Activated CD8-positive, alpha-beta memory T cell treated with anti-CD3 and anti-CD28 coated beads for 4 hours (primary cell): ENCODE measurements at places on chromosomes 7 and 10.

DNA sequence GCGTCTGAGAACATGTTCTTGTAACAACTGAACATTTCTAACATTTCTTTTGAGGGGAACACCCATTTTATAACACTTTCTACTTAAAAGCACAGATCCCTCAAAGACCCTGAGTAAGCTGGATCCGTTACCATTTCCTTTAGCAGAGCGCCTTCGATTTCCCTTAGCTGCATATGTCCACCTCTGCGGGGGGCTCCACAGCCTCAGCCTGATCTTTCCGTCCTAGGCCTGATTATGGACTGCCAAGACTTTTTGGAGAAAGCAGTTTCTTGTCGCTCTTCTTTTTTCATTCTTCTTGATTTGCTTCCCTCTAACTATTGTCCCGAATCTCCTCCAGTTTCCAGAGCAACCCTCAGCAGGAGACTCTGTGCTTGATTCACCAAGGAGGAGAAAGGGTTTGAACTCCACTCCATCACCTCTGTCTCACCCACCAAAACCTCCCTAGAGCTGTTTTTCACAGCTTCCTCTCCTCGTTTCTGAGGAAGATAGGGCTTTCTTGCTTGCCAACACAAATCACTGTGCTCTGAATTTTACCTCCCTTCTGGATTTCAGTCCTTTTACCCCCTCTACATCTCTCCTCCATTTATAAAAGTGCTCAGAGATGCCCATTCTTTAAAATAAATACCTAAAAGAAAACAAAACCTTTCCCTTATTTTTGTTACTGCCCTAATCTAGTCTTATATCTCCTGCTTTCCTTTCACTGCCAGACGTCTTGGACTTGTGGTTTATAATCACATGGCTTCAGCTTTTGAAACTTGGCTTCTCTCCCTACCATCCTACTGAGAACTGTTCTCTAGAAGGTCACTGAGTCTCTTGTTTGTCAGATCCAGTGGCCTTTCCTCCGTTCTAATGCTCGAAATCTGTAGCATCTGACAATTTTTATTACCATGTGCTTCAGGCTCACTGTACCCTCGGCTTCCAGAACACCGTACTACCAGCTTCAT, 30.5 kb upstream of the ZRANB1 start:
- no peak for DNase-seq

GRCh38 chr10:17075533-17076359, 53.9 kb downstream of the CUBN start:
- DNase-seq: no peak

DNA sequence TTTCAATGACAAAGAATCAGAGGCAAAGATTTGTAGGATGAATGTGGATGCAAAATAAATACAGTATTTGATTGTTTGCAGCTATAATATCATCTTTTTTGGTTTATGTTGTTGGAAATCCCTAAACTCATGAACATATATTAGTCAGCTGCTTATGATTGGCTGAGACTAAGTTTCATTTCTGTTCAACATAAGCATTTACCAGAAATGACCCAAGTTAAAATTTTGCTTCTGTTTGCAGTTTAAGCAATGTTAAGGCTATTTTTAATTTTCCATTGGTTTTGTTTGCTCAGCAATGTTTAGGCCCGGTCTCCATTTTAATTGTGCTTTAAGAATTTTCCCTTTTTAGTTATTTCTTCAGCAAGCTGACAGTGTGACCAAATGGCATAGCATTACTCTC, 22.0 kb downstream of the GIMAP6 start:
- DNase-seq: no peak

DNA sequence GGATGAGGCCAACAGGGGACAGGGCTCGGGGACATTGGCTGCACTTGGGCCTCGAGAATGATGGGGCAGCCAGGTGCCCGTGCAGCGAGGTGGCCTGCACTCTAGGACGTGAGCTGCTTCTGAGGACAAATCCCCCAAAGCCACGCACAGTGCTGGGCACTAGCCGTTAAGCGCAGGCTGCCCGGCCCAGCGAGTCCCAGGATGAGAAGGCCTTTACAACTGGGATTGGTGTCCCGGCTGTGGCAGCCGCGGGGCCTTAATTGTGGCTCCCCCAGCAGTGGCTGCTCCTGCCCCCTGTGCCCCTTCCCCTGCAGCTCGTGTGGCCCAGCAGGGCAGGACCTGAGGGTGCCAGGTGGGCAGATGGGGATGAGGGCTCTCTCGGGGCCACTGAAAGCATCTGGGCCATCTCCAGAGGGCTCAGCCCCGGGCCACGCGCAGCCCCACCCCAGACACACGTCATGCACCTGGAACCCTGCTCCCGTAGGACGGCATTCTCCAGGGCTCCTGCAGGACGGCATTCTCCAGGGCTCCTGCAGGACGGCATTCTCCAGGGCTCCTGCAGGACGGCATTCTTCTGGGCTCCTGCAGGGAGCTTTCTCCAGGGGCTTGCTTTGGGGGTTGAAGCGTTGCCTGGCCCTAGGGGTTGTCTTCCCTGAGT, 6.6 kb downstream of the PWWP2B start:
- DNase-seq: no peak

DNA sequence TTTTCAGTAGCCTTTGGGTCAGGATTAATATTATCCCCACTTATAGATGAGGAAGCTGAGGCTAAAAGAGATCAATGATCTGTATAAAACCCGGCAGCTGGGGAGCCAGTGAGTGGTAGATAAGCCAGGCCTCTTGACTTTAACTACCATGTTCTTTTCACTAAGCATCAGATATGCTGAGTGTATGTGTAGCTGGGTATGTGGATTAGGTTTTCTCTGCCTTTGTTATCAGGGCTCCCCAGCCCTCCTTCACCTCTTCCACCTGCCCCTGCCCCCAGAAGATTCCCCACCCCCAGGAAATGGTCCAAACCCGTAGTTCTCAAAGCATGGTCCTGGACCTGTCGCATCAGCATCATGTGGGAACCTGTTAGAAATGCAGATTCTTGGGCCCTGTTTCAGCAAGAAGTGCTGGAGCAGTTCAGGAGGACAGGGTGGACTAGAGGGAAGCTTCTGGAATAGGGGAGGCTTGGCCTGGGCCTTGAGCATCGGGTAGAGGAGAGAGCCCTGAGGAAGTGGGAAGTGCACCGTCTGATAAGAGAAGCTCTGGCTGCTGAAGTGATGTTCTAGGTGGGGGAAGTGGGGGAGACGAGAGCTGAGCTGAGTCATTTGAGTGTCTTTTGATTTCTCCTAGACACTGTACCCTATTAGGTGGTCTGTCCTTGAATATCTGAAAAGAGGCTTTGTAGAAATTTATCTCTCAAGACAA, 101.3 kb downstream of the HIF1AN start:
- no peak for DNase-seq

- DNase-seq: no peak
Observed at GRCh38 chr10:15313047-15313446, 58.0 kb downstream of the FAM171A1 start.

GRCh38 chr10:44424298-44424697, 39.4 kb upstream of the CXCL12 start:
- DNase-seq: no peak

- DNase-seq: no peak
Observed at GRCh38 chr10:12237265-12238220, 41.6 kb downstream of the CDC123 start.

DNA sequence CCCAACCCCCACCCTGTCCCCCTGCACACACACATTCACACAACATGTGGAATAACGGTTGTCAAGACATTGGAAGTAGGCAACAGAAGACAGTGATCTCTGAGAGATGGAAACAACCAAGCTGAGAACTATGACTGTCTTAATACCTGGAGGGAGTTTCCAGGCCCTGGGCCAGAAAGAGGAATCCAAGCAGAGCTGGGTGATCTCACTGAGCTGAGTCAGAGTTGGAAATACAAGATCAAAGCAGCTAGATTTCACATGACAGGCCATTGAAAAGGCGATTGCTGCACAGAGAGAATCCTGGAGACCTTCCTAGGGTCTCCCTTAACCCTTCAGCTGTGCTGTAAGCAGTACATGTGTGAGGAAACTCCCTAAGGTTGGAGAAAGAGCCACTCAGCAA, 165.8 kb upstream of the PRSS1 start:
- no peak for DNase-seq

DNA sequence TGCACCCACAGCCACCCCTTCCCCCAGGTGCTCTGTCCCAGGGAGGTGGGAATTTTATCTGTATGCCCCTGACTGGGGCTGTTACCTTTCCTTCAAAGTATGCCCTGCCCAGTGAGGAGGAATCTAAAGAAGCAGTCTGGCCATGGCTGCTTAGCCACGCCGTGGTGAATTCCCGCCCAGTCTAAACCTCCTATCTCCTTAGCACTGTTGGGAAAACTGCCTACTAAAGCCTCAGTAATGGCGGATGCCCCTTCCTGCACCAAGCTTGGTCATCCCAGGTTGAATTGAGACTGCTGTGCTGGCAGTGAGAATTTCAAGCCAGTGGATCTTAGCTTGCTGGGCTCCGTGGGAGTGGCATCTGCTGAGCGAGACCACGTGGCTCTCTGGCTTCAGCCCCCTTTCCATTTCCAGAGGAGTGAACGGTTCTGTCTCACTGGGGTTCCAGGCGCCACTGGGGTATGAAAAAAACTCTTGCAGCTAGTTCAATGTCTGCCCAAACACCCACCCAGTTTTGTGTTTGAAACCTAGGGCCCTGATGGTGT, 87.2 kb downstream of the ABCC2 start:
- no peak for DNase-seq

- no peak for DNase-seq
Observed at GRCh38 chr10:112126901-112127300, 56.7 kb downstream of the GPAM start.

- DNase-seq: no peak
Observed at GRCh38 chr10:15725603-15726002, 5.9 kb upstream of the ITGA8 start.

GRCh38 chr10:18620856-18621255, 30.5 kb downstream of the NSUN6 start:
- no peak for DNase-seq

DNA sequence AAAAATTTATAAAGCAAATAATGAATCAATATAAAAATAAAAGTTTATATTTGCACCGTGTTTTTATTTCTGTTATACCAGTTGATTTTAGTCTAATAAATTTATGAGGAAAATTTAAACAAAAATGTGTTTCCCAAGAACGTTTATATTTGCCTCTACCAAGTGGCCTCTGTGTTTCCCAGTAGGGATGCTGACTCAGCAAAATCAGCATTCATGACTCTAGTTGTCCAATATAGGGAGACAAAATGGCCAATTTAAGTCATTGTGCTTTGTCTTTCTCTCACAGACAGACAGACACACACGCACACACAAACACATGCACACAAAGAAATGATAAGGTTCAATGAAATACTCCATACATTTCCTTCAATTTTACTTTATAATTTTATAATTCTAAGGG, 942.5 kb upstream of the ZWINT start:
- no peak for DNase-seq

- DNase-seq: no peak
Observed at GRCh38 chr7:33821970-33822369, 83.4 kb upstream of the BMPER start.

GRCh38 chr10:9239298-9239697, 1184.8 kb downstream of the GATA3 start:
- no peak for DNase-seq

DNA sequence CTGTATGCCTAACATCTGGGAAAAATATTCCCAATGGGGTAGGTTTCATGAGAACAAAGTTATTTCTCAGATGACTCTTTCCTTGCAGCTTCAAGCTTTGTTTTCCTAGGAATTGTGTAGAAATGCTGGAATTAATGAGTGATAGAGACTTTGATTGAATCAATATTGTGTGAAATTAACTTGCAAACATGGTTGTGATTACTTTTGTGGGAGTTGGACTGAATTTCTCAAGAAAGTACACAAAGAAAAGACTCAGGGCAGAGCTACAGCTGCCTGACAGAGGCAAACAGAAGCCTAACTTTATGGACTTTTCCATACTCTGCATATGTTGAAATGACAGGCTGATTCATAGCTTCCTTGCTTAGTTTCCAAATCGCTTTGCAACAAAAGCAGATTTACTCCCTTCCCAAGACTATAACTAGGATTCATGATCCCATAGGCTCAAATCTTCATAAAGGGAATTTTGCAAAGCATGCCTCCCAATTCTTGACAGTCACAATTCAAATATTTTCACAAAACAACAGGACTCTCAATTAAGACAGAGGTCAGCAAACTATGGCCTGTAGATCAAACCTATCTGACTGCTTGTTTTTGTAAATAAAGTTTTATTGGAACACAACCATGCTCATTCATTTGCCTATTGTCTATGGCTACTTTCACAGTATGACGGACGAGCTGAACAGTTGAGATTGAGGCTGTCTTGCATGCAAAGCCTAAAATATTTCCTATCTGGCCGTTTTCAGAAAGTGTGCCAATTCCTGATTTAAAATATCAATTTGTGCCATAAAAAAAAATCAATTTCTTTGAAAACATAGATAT, 27.6 kb downstream of the NRP1 start:
- DNase-seq: no peak

DNA sequence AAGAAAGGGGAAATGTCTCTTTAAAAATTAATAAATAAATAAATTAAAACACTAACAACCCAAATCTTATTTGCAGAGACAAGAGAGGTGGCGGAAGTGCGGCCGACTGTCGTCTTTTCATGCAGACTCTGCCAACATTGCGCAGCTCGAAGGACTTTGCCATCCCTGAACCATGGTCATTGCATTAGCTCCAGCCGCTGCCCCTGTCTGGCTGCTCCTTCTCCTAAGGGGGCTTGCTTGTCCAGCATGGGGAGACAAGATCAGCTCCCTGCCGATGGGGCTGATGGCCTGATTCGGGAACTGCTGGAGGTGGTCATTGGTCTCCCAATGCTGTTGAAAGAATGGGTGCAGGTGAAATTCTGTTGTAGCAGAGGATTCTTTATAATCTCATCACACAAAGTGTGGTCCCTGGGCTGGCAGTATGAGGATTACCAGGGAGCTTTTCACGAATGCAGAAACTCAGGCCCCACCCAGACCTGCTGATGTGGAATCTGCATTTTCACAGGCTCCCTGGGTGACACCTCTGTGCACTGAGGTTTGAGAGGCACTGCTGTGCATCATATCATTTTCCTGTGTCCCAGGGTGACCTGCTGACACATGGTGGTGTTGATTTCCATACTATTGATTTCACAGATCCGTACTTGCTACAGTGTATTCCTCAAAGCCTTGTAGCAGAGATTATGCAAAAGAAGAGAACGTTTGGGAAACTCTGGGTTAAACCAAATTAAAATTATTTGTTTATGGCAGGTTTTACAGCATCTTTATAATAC, 172.4 kb upstream of the ZMIZ1 start:
- no peak for DNase-seq

DNA sequence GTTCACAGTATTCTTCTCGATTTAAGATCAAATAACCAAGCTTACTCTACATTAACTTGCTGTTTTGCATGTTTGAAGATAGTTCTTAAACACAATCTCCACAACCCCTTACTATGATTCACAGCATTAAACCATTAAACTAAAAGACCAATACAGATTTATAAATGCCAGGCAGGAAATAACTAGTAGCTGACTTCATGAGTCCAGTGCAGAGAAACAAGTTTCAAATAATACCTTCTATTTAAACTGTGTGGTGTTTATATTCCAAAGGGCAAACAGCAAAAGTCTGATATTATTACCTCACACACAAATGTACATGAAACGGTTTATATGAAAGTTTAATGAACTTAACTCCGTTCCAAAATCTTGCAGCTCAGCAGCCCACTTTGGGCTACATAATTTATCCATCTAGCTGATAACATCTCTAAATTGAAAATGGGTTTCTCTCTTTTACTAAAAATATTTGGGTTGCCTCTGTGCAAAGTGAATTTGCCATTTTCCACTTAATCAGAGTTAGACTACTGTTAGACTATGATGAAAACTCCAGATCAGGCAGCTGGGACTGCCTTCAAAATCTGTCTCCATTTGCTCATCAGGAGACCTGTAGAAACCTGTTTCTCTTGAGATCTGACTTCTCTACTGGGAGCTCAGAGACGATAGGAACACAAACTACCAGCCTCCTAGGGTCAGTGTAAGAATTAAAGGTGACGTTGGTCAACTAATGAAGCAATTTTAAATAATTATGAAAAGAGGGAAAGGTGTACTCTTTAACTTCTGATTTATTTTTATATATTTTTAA, 287.3 kb downstream of the FZD1 start:
- DNase-seq: no peak
